Stimulated activated CD4-positive, alpha-beta T cell treated with anti-CD3 and anti-CD28 coated beads, Interleukin-1b, Interleukin-23, amount 100 ng/mL, for 1 hour (primary cell): ENCODE measurements at places on chromosomes 5 and 9.

DNA sequence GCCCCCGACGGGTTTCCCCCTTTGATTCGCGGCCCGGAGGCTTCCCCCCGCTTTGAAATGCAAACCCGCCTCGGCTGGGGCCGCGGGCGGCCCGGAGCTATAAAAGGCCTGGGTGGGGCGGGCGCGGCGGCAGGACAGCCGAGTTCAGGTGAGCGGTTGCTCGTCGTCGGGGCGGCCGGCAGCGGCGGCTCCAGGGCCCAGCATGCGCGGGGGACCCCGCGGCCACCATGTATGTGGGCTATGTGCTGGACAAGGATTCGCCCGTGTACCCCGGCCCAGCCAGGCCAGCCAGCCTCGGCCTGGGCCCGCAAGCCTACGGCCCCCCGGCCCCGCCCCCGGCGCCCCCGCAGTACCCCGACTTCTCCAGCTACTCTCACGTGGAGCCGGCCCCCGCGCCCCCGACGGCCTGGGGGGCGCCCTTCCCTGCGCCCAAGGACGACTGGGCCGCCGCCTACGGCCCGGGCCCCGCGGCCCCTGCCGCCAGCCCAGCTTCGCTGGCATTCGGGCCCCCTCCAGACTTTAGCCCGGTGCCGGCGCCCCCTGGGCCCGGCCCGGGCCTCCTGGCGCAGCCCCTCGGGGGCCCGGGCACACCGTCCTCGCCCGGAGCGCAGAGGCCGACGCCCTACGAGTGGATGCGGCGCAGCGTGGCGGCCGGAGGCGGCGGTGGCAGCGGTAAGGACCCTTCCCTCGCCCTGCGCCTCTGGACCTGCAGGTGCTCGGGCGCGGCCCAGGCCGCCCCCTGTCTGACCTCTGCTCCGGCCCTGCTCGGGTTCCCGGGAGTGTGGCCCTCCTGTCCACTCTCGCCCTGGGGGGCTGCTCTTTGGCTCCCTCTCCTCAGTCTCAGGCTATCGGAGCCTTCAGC is at the start of gene CDX1:
Gene CDX1 (plus strand): TSS at position 129 of the 862 bp plus-strand sequence. CDS start 99 bp downstream, at position 228.
- no peak for DNase-seq

GRCh38 chr5:172607213-172607793 is 33.8 kb upstream of the NEURL1B start:
- DNase-seq = no peak

DNA sequence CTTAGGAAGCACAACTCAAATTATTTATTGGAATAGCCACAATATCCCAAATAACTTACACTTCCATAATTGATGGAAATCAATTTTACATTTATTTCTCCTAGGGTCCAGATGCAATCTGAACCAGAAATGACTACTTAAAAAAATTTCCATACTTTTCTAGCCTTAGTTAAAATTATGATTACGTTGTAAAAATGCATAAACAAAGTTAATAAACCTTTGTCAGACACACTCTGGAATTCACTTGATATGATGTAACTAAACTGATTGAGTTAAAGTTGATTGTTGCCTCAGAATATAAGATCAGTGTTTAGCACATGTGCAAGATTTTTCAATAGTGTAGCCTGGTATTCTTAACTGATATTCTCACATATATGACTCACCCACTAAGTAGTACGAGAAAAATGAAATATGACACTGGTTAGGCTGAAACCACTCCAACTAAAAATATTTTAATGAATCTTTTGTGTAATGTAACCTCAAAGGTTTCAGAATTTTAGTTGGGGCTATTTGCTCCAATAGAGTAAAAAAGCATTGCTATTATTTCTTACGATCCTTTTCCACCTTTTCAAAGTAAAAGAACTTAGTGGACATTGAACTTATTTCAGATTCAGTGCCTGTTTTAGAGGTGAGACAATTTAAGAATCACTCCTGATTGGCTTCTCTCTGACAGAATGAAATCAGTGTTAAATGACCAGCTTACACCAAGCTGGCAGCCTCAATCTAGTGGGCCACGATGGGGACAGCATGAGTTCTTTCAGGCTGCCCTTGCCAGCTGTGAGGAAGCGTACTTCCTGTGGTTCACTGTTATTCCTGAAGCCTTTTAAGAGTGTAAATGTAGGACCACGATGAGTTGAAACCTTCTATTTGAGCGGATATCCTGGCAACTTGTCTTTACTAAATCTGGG is 277.2 kb upstream of the CDH9 start:
- no peak for DNase-seq

- DNase-seq = no peak
Measured at GRCh38 chr5:142636698-142637324, 49.1 kb downstream of the FGF1 start.

- DNase-seq = no peak
Measured at GRCh38 chr9:35673132-35674024, at the start of gene CA9. Gene CA9 (plus strand): TSS chr9:35673928. CDS start chr9:35673960, 32 bp downstream.
